ENCODE measurements at places on chromosomes 6 and 20.
A peak's percentile ranks its signal among the peaks of the same experiment; 100 is the strongest.

DNA sequence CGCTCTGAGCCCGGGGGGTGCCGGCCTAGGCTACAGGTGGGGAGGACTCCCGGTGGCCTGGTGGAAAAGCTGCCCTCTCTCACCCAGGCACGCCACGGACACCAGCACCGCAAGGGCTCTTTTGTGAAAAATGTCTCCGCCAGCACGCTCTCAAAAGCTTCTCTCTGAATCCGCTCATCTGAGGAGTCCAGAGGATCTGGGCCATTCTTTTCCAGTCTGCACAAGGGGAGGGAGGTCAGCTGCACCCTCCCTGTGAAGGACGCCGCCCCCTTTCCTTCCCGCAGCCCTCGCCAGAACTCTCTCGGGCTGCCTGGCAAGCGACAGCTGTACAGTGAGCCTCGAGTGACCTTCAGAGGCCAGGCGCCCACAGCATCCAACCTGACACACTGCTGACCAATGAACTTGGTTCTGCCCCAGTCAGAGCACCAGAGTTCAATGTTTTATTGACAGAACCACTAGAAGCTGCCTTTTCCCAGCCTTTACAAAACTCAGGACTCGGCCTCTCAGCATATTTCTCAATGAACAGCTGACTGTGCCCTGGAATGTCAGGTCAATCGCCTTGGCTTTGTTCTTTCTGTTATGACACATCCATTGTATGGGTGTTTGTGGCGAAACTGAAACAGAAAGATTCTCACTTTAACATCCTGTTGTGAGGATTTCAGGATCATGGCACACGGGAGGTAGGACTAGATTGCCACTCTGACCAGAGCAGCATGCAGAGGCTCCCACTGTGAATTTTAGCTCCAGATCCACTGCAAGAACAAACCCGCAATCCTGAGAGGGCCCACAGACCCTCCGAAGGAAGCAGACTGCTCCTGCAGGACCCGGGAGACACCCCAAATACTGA, 26.7 kb downstream of the SERPINB9 start:
- DNase-seq = no peak

GRCh38 chr20:21126581-21126870, 644 bp downstream of the KIZ start:
- DNase-seq = no peak

- DNase-seq = no peak
Measured at GRCh38 chr6:108359901-108360882, 65.3 kb downstream of the AFG1L start.

- DNase-seq = no peak
Measured at GRCh38 chr6:150212778-150213177, 69.9 kb downstream of the PPP1R14C start.

DNA sequence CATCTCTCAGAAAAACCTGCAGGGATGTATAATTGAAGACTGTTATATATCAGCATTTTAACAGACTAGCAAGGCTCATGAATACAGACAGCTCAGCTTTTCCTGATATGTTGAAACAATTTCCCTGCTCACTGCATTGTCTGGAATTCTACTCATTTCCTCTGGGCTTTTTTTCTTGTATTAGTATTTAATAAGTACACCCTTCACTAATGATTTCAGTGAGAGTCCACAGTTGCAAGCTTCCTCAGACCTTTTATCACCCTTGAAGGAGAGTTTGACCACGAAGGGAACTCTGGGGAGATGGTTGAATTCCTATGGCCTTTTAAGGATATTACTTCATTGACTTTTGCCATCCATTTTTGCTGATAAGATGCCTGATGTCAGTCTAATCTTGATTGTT, 248.7 kb downstream of the ADGB start:
- no peak for DNase-seq

- DNase-seq = no peak
Measured at GRCh38 chr6:144036835-144037195, 28.8 kb upstream of the PLAGL1 start.

DNA sequence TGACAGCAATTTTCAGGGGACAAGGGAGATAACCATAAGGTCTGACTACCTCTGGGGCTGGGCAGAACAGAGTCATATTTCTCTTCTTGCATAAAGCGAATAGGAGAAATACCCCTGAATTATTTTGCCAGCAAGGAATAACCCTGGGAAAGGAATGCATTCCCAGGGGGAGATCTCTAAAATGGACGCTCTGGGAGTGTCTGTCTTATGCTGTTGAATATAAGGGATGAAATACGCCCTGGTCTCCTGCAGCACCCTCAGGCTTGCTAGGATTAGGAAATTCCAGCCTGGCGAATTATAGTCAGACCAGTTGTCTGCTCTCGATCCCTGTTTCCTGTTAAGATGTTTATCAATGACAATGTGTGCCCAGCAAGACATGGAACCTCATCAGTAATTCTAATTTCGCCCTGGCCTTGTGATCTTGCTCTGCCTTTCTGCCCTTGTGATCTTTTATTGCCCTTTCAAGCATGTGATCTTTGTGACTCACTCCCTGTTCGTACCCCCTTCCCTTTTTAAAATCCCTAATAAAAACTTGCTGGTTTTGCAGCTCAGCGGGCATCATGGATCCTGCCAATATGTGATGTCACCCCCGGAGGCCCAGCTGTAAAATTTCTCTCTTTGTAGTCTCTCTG, 221.6 kb upstream of the HS3ST5 start:
- DNase-seq = no peak

DNA sequence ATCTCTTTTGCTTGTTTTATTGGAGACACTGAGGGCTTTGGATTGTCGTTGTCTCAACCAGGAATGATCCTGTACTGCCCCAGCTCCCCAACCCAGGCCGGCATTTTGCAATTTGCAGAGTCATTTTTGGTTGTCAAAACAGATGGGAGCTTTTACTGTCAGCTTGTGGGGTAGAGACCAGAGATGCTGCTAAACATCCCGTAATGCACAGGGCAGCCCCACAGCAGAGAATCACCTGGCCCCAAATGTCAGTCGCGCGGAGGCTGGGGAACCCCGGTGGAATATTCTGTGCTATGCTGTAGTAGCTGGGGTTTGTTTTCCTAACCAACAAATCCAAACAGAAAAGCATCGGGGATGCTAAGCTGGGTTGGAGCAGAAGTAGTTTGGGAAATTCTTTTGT, 99.7 kb downstream of the TSHZ2 start:
- no peak for DNase-seq

- DNase-seq = no peak
Measured at GRCh38 chr6:624979-625378, 31.9 kb downstream of the HUS1B start.

- no peak for DNase-seq
Measured at GRCh38 chr6:56168596-56168995, 78.8 kb downstream of the COL21A1 start.

DNA sequence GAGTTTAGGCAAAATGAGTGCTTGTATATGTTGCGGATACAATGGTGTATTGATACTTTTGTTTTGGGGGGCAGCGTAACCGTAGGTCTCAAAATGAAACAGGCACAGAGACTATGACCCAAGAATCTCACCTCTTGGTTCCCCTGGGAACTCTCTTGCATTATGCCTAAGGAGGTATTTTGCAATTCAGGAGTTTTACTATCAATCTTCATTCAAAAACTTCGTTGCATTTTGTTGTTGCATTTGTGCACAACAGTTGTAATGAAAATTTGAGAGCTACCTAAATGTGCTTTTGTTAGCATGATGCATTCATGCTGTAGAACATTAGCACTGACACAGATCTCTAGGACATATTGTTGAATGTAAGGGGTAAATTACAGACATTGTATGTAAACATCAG, 18.2 kb downstream of the VTA1 start:
- no peak for DNase-seq

DNA sequence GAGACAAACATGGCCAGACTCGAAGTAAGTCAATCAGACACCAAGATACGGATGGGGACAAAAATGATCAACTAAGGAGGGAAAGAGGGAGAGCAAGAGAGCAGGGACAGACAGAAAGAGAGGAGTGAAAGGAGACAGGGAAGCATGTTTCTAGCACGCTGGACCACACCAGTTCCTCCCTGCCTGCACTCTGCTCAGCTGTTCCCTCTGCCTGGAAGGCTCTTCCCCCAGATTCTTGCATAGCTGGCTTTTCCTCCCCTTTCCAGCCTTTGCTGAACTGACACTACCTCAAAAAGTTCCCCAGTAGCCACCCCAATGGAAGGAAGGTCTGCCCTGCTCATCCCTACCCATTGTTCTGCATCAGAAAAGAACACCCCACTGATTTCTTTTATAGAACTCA, 185.9 kb downstream of the MAFB start:
- DNase-seq = no peak

GRCh38 chr6:13234130-13234529, 94.2 kb downstream of the TBC1D7 start:
- no peak for DNase-seq

GRCh38 chr6:84674395-84674794, 90.0 kb downstream of the TBX18 start:
- DNase-seq = no peak

GRCh38 chr6:105097288-105097687, 82.5 kb downstream of the POPDC3 start:
- DNase-seq = no peak

- no peak for DNase-seq
Measured at GRCh38 chr20:46088409-46089166, 1.2 kb downstream of the NCOA5 start.

DNA sequence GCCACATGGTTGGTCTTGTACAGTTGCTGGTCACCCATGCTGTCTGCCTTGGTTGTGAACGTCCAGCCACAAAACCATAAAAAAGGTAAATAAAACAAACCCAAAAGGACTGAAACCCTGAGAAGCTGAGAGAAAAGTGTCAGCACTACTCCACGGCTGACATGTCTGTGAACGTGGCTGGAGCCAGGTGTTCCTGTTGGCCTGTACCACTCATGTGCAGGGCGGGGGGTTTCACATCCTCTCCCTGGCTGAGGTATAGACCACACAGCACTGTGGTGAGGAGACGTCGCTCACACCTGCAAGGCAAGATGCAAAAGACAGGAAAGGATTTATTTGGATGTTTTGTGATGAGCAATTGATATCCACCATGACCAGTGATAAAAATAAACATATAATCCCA, 51.9 kb upstream of the MRPS10 start:
- DNase-seq = no peak

GRCh38 chr20:53080969-53081871, 109.1 kb downstream of the TSHZ2 start:
- peak; percentile 21 for DNase-seq

DNA sequence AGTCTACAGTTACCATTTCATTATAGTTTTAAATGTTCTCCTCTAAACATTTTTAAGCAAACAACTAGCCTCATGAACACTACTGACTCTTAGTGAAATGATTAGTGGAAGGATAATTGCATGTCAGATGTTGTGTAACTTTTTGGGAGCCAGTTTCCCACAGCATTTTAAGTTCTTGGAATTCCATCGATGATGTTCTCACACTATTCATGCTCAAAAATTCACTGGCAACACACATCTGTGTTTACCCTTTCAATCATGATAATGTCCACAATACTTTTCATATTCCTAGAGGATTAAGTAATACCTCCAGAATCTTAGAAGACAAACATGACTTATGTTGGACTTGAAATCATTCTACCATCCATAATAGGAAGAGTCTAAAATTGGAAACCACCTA, 678.1 kb upstream of the ID4 start:
- DNase-seq = no peak

DNA sequence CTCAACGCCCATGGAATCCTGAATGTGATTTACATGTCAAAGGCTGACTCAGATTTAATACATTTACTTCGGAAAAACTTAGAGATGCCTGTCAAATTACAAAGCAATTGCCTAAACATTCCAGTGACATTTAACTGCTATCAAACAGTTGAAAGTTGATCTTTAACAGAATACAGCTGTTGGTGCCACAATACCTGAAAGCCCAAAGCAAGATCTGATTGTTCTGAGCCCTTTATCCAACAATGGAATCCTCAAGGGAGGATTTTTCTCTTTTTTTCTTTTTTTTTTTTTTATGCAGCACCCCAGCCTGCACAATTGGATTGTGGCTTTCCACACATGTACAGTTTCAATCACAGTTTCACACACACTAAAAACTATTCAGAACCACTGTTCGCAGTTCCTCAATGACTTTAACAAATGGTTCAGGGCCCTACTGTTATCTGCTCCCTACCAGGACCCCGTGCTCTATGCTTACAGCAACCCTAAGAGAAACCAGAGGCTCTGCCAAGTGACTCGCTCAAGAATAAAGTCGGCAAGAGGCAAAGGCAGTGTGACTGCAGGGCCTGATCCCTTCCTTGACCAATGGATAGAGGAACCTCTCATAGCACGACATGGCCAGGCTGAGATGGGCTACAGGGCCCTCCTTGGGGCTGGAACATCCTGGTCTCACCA, 33.3 kb downstream of the EPB41L2 start:
- DNase-seq = no peak

DNA sequence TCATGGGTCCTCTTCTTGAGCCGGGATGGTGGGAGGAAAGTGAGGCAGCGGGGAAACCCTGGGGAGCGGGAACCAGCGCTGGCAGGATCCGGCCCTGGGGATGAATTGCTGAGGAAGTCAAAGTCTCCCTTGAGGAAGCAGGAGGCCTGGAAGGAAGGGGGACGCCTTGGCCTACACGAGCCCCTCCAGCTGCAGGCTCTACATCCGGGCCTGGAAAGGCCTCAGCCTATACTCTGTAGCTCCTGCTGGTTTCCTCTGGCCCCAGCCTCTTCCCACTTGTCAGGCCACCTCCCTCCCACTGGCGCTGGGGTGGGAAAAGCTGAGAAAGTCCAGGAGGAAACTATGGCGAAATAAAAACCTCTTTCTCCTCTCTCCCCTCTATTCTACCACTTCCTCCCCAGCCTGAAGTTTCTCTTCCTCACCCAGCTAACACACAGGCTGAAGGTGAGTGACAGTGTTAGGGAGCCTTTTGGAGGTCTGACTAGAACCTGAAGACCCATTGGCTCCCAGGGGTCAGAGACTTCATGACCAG, 14.9 kb downstream of the TREML2 start:
- DNase-seq = no peak

GRCh38 chr20:37892001-37892400, 10.9 kb upstream of the VSTM2L start:
- DNase-seq = no peak

GRCh38 chr6:74152096-74152675, 456.2 kb downstream of the CD109 start:
- DNase-seq = no peak
